ENCODE measurements at places on chromosomes 1 and 21. TPM values are rescaled to one million over a fixed set of nuclear protein-coding genes. Genes with fewer than 3 reads are reported as not detected.

DNA sequence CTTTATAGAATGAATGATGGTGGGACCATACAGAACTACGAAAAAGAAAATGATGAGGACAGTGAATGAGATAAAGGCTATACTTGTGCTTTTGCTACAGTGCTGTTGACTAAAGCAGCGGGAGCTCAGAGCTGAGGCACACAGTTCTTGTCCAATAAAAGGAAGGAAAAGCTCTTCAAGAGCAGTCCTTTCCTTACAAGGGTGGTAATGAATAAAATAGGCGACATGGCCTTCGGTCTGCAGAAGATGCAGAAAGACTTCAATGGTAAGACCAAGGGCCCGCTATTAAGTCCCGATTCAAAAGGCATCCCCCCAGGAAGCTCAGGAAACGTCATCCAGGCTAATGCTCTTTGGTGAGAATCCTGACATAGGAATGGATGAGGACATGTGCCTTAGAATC, 44.4 kb downstream of the GNG12 start:
- H3K27me3 ChIP-seq = no peaks in the 10 kb centered on the region
- DNase-seq = no peak
- no peaks in the 10 kb centered on the region for H3K36me3 ChIP-seq
- H3K4me3 ChIP-seq = no peak overlapping the region

- H3K27me3 ChIP-seq = no peaks in the 10 kb centered on the region
- no peaks in the 10 kb centered on the region for H3K36me3 ChIP-seq
- no peaks in the 10 kb centered on the region for H3K4me1 ChIP-seq
Observed at GRCh38 chr1:36561361-36561724, 78.6 kb upstream of the CSF3R start.

DNA sequence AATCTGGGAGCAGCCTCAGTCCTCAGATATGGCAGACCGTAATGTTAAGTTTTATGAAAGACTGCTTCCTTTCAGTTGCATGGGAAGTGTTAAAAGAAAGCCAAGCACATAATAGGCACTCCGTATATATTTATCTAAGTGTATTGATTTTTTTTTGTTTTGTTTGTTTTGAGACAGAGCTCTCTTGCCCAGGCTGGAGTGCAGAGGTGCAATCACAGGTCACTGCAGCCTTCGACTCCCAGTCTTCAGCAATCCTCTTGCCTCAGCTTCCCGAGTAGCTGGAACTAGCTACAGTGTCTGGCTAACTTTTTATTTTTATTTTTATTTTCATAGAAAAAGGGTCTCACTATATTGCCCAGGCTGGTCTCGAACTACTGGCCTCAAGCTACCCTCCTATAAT, 341.8 kb downstream of the USH2A start:
- H3K27me3 ChIP-seq = no peaks in the 10 kb centered on the region
- no peak for DNase-seq
- no peaks in the 10 kb centered on the region for H3K4me1 ChIP-seq
- H3K4me3 ChIP-seq = no peak overlapping the region
- H3K36me3 ChIP-seq = no peaks in the 10 kb centered on the region

DNA sequence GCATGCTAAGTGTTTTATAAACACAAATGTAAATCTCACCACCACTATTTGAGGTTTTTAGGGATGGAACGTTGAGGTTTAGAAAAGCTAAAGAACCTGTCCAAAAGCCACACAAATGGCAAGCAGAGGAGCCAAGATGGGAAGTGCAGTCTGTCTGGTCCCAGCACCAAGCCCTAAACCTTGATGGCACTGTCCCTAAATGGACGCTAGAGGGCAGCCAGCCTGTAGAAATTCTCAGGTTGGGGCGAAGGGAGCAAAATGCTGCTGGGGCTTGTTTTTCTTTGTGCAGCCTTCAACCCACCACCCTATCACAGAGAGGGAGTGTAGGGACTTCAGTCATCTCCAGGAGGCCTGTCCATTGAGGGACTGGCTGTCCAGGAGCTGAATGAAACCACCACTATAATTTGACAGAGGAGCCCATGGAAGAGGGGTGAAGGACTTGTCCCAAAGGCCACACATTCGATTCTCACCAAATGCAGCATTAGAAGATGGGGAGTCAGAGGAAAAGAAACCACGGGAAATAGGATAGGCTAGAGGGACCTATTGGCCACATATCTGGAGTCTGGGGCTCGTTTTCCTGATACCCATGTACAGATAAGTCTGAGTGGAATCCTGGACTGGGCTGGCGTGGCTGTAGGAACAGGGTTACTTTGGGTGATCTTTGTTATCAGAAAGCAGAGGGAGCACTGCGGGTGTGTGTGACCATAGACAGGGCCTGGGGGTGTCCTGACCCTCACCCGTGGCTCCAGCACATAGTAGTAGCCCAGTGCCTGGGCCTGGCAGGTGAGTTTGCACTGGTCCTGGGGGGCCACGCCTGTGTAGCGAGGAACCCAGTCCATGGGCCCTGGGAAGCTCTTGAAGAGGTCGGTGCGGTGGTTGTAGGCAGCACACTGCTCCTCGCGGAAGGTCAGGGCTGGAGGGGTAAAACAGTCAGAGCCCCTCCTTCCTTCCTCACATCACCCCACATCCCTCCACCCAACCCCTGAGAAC, 6.1 kb downstream of the ADAMTS4 start:
- DNase-seq = no peak
- H3K27me3 ChIP-seq = no peaks in the 10 kb centered on the region
- H3K27ac ChIP-seq = peak overlapping the region; percentile 29
- no peak overlapping the region for H3K4me3 ChIP-seq
- H3K4me1 ChIP-seq = no peaks in the 10 kb centered on the region
- H3K36me3 ChIP-seq = peaks cover 45% of the 10 kb centered on the region

CDA gene
- 6.6 TPM for total RNA-seq

AHCYL1 gene
- total RNA-seq = 28.7 TPM

GJC2 gene
- total RNA-seq = 2.3 TPM

DNA sequence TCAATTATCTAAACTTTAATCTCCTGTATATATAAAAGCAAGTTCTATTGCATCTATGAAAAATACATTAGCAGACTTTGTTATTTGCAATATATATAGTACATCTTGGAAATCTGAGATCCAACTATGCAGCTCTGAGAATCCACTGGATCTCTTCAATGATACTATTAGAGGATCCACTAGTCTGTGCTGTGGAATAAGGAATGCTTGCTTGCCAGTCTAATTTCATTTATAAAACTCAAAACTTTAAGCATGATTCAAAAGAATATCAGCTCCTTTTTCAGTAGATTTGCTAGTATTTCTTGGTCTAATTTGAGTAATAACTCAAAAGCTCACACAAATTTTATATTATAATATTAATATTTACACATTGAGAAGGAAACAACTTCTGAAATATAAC, 115.1 kb downstream of the SPATA6 start:
- H3K4me1 ChIP-seq = no peaks in the 10 kb centered on the region
- no peak for DNase-seq
- no peak overlapping the region for H3K27ac ChIP-seq
- no peak overlapping the region for H3K4me3 ChIP-seq
- no peaks in the 10 kb centered on the region for H3K27me3 ChIP-seq
- no peaks in the 10 kb centered on the region for H3K36me3 ChIP-seq

DNA sequence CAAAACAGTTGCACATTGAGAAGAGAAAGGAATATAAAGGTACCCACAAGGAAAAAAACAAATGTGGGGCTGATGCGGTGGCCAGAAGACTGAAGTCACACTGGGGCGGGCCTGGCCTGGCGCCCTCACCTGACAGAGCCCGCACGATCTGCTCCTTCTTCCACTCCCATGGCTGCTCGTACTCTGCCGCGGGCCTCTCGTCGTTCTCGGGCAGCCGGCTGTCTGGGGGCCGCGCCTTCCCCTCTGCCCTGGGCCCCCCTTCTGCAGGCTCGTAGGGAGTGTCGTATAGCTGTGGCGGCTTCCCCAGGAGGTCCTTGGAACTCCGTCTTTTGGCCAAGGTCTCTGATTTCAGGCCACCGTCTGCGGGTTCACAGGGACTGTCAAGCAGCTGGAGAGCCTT, 13.1 kb upstream of the TDRD10 start:
- no peak overlapping the region for H3K4me3 ChIP-seq
- no peak for DNase-seq
- H3K4me1 ChIP-seq = peaks cover 41% of the 10 kb centered on the region
- H3K27ac ChIP-seq = peak overlapping the region; percentile 15
- no peaks in the 10 kb centered on the region for H3K27me3 ChIP-seq
- H3K36me3 ChIP-seq = peaks cover 5% of the 10 kb centered on the region

- H3K36me3 ChIP-seq = no peaks in the 10 kb centered on the region
- no peaks in the 10 kb centered on the region for H3K4me1 ChIP-seq
- H3K4me3 ChIP-seq = peak within 1 kb of the TSS; percentile 51
- H3K27me3 ChIP-seq = no peaks in the 10 kb centered on the region
Observed at GRCh38 chr1:84892705-84893618, at the start of gene LPAR3. Gene LPAR3, minus strand, starts transcription at chr1:84893206. Its CDS starts 27,086 bp downstream, at chr1:84866120.

RNU1-2 gene
- total RNA-seq = not detected

CDK18 gene
- 85.6 TPM for total RNA-seq

ZBTB37 gene
- total RNA-seq = 8.8 TPM

- no peak overlapping the region for H3K27ac ChIP-seq
- no peaks in the 10 kb centered on the region for H3K27me3 ChIP-seq
- H3K4me1 ChIP-seq = peaks cover 11% of the 10 kb centered on the region
- H3K36me3 ChIP-seq = no peaks in the 10 kb centered on the region
Observed at GRCh38 chr1:229848752-229849677, 218.0 kb upstream of the GALNT2 start.

PLEKHN1 gene
- total RNA-seq = 0.59 TPM

DNA sequence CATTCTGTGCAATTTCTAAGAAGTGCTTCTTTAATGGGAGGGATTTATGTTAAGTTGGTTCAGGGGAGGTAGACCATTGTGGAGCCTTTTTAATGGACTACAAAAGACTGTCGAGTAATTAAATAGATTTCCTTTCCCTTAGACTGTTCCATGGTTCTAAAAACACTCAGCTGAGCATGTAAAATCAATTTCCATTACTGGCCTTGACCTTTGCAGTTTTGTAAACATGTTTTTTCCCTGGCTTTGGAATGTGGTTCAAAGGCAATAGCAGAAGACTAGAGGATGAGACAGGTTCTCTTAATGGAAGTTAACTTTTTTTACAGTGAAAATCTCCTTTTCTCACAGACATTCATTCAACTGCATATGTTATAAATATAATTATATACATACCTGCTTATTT, 37.6 kb upstream of the BTG3 start:
- no peak overlapping the region for H3K4me3 ChIP-seq
- H3K36me3 ChIP-seq = no peaks in the 10 kb centered on the region
- H3K27me3 ChIP-seq = no peaks in the 10 kb centered on the region

DNA sequence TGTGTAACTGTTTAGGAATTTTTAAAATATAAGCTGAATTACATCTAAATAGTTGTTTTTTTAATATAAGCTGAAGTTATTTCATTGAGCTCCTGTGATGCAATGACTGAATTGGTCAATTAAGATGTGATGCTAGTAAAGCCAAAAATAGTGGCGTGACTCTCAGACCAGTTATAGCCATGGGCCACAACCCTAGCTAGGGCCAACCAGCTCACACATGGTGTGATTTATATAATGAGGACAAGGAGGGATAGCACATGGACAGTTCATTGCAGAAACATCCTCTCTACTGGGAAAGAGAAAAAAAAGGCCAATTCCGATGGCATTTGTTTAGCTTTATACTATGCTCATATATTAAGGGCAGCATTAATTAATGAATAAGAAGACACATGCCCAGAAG, 119.3 kb upstream of the PROX1 start:
- no peaks in the 10 kb centered on the region for H3K36me3 ChIP-seq
- H3K27me3 ChIP-seq = no peaks in the 10 kb centered on the region
- H3K27ac ChIP-seq = no peak overlapping the region
- no peak for DNase-seq

TMEM79 gene
- 1.0 TPM for total RNA-seq

- H3K4me1 ChIP-seq = peaks cover 21% of the 10 kb centered on the region
- no peaks in the 10 kb centered on the region for H3K36me3 ChIP-seq
- DNase-seq = no peak
Observed at GRCh38 chr1:58769809-58770320, 14.0 kb downstream of the JUN start.

DNA sequence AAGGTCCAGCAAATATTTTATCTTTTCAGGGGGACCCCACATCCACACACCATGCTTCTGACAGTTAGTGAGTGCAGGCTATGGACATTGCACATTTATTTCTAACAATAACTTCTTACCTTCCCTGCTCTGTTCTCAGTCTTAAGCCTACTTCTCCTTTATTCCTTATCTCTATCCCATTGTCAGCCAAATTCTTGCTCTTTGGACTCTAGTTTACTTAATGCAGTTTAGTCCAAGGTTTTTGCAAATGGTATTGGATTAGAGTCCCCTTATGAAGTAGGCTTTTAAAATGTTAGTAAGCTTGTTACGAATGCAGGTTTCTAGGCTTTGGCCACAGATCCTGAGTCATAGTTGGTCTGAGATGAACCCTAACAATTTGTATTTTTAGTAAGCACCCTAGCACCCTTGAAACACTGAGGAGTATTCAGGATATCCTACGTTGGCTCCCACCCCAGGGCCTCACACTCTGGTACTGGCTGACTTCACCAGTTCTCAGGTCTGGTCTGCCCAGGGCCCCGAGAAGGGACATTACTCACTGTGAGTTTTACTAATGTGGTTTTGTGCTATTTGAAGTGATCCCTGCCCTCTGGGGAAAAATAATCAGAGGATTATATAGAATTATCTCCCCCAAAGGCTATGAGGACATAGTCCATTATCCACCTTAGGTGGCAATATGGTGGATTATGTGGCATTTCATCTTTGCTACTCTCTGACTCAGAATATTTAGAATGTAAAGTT, 239.5 kb downstream of the TGFB2 start:
- no peaks in the 10 kb centered on the region for H3K4me1 ChIP-seq
- no peak overlapping the region for H3K27ac ChIP-seq
- no peak overlapping the region for H3K4me3 ChIP-seq
- no peak for DNase-seq
- H3K36me3 ChIP-seq = no peaks in the 10 kb centered on the region

DNA sequence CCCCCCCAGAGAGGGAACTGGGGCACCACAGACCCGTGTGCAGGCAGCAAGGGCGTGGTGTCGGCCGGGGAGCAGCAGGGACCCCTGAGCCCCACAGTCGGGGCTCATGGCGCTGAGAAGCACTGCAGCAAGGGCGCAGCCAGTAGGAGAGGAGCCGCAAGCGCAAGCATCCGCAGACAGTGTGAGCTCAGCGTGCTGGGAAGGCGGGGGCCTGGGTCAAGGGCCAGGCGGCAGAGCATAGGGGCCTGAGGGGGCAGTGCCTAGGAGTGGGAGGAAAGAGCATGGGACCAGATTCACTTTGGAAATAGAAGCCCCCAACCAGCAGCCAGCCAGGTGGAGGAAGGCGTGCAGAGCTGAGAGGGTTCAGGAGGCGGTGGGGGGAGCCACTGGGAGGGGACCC, 6.7 kb upstream of the KCNAB2 start:
- no peaks in the 10 kb centered on the region for H3K36me3 ChIP-seq
- no peak overlapping the region for H3K4me3 ChIP-seq
- no peaks in the 10 kb centered on the region for H3K4me1 ChIP-seq
- H3K27ac ChIP-seq = no peak overlapping the region

- H3K4me1 ChIP-seq = peaks cover 4% of the 10 kb centered on the region
- H3K4me3 ChIP-seq = no peak overlapping the region
- H3K36me3 ChIP-seq = no peaks in the 10 kb centered on the region
- no peak for DNase-seq
- H3K27ac ChIP-seq = no peak overlapping the region
- no peaks in the 10 kb centered on the region for H3K27me3 ChIP-seq
Observed at GRCh38 chr1:181391301-181391900, 91.9 kb upstream of the CACNA1E start.

HAO2 gene
- total RNA-seq = not detected

PPM1J gene
- 5.5 TPM for total RNA-seq

All from right atrium auricular region (tissue), 2 donors.